ENCODE measurements at places on chromosomes 13 and 19.
A peak's percentile ranks its signal among the peaks of the same experiment; 100 is the strongest.

DNA sequence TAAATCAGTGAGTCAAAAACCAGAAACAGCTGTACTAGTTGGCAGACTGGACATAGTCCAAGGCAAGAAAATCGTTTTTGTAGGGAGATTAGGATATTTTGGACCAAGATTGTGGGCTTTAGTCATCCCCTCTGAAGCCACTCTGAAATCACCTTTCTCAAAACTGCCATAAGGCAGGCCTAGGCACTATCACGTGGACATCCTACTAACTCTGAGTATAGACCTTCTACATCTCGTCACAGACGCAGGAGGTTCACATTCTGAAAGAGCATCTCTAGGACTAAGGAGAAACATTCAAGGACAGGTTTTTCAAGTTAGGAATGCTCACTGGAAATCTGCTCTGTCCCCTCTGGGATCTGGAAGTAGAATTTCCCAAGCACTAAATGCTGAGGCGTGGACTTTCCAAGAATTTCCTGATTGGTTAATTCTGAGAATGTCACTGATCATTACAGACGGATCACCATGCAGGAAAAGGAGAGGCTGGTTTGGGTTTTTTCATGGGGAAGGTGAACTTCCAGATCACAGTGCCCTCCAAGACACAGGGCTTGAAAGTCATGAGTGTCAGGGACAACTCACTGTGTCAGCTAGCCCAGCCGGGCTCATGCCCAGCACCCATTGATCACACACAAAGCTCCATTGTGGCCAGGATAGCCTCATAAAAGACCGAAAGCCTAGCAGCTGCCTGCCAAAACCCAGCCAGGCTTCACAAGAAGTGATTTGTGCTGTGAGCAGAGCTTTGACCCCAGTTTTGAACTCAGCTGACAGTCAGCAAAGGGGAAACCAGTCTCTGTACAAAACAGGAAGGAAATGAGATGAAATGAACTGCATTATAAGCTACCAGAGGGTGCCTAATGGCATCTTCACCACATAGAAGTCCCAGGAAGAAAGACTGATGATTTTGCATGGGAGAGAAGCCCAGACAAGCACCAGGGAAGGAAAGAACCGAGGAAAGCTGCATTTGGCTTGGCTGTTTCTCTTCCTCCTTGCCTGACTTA, 2.7 kb upstream of the RUBCNL start:
- peak; percentile 60 for DNase-seq

GRCh38 chr13:113855012-113855921, 8.6 kb downstream of the GAS6 start:
- DNase-seq, result no peak

- DNase-seq, result peak; percentile 39
These were observed 32.0 kb upstream of the TUBGCP3 start for GRCh38 chr13:112619730-112620631.

GRCh38 chr19:14203177-14203576, 2.8 kb downstream of the ADGRL1 start:
- DNase-seq, result no peak

- DNase-seq, result no peak
These were observed 52.9 kb downstream of the MBNL2 start for GRCh38 chr13:97274829-97275649.

- DNase-seq, result no peak
These were observed 164.1 kb downstream of the KDM4B start for GRCh38 chr19:5132698-5133651.

- DNase-seq, result no peak
These were observed 106.5 kb upstream of the RFC3 start for GRCh38 chr13:33711436-33711835.

GRCh38 chr19:13252569-13253335, 102.5 kb downstream of the IER2 start:
- DNase-seq, result no peak

- DNase-seq, result peak; percentile 89
These were observed 1.8 kb downstream of the DACH1 start for GRCh38 chr13:71864986-71865873.

GRCh38 chr19:53958168-53958571, 4.6 kb upstream of the CACNG8 start:
- DNase-seq, result no peak

DNA sequence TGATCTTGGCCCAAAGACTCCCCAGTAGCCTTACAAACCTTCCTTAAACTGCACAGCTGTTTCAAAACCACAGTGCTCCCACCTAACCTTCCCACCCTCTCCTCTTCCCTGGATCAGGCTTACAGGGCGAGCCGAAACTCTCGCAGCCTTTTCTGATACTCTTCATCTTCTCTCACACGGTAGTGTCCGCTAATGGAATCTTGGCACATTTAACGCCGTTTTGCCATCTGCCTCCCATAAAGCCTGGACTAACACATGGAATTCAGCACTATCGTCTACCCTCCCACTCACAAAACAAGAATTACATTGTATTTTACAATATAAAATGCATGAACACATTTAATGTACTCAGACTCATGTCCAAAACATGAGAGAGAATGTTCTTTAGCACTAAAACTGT, 135.9 kb downstream of the RAP2A start:
- no peak for DNase-seq

- no peak for DNase-seq
These were observed 441 bp downstream of the INAFM1 start for GRCh38 chr19:47274891-47275761.

- no peak for DNase-seq
These were observed 929.4 kb downstream of the UQCRFS1 start for GRCh38 chr19:28283592-28283991.

DNA sequence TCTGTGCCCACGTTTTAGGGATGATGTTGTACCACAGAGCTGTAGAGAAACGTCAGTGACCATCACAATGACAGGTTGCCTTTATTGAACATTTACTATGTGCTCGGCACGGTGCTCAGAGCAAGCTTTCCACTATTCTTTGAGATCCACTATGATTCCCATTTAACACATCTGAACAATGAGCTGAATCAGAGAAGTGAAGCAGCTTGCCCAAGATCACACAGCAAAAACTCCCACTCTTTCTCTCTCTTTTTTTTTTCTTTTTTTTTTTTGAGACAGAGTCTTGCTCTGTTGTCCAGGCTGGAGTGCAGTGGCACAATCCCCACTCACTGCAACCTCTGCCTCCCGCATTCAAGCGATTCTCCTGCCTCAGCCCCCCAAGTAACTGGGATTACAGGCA, 8.1 kb upstream of the TNFSF9 start:
- no peak for DNase-seq

DNA sequence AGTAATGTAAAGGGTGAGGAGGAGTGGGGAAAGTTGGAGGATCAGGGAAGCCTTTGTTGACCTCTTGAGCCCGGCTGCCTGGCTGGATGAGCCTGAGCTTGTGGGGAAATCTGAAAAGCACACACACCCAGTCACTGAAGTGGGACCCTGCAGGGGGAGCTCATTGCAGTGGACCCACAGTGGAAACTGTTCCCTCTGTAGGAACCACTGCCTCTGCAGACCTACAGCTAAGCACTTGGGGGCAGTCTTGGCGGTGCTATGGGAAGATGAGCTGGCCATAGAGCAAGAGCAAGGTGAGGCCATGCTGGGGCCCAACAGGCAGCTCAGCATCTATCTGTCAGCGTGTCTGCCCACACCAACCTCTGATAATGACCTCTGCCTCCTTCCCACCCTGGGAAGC, 294.8 kb downstream of the TSHZ3 start:
- DNase-seq, result peak; percentile 59

DNA sequence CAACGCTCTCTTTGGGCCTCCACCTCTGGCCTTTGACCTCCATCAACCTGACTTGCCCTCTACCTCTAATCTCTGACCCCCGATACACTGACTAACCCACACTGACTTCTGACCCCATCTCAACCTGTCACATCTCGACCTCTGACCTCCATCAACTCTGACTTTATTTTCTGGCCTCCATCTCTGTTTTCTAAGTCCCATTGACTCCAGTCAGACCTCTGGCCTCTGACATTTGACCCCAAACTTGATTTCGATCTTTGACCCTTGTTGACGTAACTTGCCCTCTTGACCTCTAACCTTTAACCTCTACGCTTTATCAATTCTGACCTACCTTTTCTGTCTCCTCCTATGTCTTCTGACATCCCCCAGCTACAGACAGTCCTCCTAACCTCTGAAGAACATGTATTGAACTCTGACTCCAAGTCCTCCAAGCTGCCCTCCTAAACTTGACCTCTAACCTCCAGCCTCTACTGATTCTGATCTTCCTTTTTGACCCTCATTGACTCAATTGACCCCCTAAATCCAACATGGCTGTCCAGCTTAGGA, 780 bp downstream of the ACP4 start:
- no peak for DNase-seq

DNA sequence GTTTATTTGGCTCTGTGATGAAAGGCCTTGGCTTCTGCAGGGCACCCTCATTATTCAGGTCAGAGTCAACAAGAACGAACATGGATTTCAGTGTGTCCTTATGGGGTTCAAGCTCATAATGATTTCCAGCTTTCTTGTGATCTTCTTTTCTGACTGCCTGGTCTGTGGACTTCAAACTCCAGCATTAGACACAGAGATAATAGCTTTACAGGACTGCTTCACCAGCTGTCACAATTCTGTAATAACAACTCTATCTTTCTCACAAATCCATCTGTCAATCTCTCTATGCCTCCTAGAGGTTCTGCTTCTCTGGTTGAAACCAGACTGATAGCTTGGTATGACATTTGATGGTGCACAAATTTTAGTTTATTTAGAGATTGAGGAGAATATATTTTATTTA, 13.1 kb upstream of the SLITRK6 start:
- DNase-seq, result no peak

DNA sequence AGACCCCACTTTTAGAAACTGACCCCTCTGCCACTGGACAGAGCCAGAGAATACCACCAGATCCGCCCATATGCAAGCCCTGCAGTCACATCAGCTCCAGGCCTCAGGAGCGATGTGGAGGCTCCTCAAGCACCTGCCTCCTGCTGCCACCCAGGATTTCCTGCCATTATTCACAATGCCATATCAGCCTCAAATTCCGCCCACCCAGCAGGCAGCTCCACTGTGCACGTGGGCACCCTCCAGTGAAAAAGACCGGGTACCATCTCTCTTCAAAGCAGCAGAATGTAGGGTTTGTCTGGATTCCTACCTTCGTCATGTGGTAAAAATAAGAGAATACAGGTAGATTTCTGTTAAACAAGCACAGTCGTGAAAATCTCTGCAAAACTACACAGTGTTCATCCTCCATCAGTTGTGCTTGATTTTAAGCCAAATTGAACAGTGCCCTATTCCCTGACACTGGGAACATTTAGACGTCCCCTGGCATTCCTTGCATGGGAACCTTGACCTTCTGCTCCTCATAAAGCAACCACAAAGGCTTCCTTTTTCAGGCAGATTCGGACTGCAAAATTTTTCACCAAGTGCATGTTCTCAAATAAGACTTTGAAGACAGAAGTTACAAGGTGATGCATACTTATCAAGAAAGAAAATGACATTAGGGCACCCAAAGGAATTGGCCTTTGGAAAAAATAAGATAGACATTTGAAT, 56.4 kb downstream of the FAM124A start:
- DNase-seq, result no peak

All from hematopoietic multipotent progenitor cell treated with erythropoietin and hydrocortisone succinate and interleukin-3 and kit ligand, for 4 days (in vitro differentiated cells).